ENCODE measurements at places on chromosomes 7 and 10.

DNA sequence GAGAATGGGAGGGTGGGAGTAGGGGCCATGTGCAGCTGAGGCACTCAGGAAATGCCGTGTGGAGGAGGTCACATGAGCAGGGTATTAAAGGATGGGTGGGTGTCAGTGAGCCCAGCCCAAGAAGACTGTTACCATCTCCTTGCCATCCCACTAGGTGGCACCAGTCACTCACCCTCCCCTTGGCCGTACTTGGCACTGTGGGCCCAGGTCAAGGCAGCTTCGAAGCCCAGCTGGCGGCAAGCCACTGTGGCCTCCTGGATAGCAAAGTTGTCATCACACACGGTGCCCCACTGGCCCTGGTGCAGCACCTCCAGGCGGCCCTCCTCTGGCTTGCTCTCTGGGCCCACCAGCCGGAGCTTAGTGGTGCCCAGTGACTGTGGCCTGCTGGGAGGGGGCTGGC lies 5.4 kb downstream of the LOXL4 start:
- DNase-seq, result no peak

GRCh38 chr7:83649701-83650100 lies 762 bp upstream of the SEMA3E start:
- no peak for DNase-seq

- DNase-seq, result no peak
These were observed at the start of gene ADGRA1 for GRCh38 chr10:133087679-133088178. ADGRA1 (plus strand) TSS chr10:133087924; CDS start chr10:133088910, 986 bp downstream.

GRCh38 chr10:1020460-1020859 lies 5.2 kb downstream of the IDI2 start:
- no peak for DNase-seq

- no peak for DNase-seq
These were observed 13.2 kb downstream of the HDAC9 start for GRCh38 chr7:18508443-18509427.

DNA sequence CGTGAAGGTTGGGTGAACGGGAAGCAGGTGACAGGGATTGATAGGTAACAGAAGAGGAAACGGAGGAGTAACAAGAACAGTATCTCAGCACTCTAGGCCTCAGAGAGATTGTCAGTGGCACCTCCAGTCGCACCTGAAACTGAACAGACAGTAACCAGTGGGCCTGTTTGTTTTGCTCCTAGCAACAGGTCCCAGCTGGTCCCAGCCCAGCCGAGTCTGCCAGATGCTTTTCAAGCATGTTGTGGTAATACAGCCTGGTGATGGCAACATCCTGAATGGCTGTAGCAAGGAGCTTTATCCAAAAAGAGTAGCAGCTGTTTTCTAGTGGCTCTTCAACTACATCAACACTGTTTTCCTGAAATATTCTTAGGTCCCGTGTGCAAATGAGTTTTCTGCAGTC lies 4.7 kb downstream of the CACNB2 start:
- DNase-seq, result no peak

DNA sequence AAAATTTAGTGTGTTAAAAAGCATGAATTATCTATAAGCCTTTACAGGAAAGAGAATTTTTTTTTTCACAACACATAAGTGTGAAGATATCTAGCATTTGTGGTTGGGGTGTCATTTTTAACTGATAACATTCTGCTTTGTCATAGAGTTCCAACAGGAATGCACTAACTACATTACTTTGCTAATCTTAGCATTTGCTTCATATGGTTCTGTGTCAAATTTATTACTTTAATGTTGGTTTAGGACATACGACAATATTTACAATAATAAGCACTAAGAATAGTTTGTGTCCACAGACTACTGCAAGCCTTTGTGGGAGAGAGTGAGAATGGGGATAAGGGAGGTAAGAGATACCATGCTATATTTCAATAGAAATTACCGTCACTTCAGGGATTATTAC lies 40.6 kb upstream of the MAGI2 start:
- DNase-seq, result no peak

DNA sequence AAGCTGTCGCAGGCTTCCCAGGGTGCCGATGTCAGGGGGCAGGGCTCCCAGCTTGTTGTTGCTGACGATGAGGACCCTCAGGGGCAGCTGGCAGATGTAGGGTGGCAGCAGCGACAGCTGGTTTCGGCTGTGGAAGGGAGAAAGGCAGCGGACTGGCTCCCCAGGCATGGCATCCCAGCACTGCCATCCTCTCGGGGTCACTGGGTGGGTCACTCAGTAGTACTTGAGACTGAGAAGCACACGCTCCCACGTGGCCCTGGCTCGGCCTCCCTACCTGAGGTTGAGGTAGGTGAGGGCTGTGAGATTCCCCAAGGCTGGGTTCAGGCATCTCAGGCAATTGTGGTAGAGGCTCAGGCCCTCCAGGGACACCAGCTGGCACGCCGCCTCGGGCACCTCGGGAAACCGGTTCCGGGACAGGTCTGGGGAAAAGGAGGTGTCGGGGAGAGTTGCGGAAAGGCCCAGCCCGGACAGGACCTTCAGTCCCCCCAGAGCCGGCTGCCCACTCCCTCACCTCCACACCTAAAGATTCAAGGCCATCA lies 3.8 kb downstream of the LRCH4 start:
- no peak for DNase-seq

GRCh38 chr10:128915630-128916029 lies 551.4 kb upstream of the MGMT start:
- DNase-seq, result no peak

- no peak for DNase-seq
These were observed 396.3 kb downstream of the RPS24 start for GRCh38 chr10:78429984-78430383.

GRCh38 chr10:23521735-23522134 lies 82.9 kb downstream of the OTUD1 start:
- DNase-seq, result no peak

DNA sequence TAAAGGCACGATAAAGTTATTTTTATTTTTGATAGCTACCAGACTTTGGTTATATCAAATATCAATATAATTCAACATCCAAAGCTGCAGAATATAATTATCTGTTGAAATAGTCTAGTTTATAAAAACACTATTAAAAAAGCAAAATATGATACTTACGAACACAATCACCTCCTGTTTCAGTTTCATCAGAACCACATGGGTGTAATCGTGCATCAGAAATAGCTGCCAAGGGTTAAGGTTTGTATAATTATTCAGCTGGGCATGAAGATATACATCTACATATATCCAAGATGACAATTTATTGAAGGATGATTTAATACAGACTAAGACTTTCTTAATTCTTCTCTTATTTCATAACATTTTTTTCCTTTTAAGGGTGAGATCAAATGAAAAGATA lies 20.3 kb downstream of the VWDE start:
- no peak for DNase-seq

GRCh38 chr10:47402641-47403301 lies 18.7 kb upstream of the ZNF488 start:
- DNase-seq, result no peak

DNA sequence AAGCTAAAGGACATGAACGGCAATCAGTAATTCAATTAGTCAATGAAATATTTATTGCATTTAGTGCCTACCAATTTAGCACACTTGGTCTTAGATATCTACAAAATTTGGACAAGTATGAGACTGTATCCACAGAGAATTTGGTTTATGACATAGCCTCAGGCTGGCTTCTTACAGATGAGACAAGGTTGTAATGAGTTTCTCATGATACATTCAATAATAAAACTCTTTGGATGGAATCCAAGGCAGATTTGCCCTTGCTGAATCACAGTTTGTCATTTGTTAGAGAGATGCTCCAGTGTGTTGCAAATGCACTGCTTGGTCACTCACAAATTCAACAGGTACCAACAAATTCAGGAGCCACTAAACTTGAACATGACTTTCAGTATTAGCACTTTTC lies 162.5 kb downstream of the GPR37 start:
- no peak for DNase-seq

- no peak for DNase-seq
These were observed 2.0 kb upstream of the ZMYND11 start for GRCh38 chr10:132946-133898.
